ENCODE measurements at places on chromosomes 7 and 10. TPM values are rescaled to one million over a fixed set of nuclear protein-coding genes. Genes with fewer than 3 reads are reported as not detected.

DNA sequence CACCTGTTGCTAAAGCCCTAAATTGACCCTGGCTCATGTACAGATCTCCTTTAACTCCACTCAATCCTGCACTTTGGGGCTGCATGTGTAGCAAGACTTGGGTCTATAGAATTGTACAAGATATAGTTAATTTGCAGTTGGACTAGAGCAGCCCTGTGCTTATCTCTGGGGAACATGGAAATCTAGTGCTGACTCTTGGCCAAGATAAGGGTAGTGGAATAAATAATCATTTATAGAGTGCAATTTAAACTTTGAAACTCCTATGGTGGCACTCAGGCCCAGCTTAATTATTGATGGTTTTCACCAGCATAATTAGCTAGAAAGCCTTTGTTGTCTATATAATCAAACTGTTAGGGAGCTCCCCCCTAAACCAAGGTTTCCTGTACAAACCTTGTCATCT, 39.2 kb upstream of the MBL2 start:
- DNase-seq = no peak

- no peak for DNase-seq
These were observed 64.3 kb downstream of the ELAPOR2 start for GRCh38 chr7:86995052-86995725.

DNA sequence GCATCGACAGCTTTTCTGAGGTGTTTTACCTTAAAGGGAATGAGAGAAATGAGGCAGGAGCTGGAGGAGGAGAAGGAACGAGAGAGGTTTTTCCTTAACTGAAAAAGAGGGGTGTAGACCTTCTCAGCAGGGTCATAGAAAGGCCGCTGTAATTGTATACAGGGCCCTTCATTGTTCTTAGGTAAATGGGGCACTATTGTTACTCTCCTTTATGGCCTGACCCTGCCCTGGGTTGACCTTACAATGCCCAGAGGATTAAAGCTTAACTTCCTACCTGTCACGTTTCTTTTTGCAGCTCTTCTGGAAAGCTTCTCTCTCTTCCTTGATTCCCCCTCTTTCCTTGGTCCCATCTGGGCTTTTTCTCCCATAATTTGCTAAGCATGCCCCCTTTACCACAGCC, 13.7 kb upstream of the PDLIM1 start:
- no peak for DNase-seq

Gene OR2A1
- total RNA-seq = 0.40 TPM

Gene EIF3B
- total RNA-seq = 114 TPM

Gene NT5C2
- 57.8 TPM for total RNA-seq
